ENCODE measurements at places on chromosomes 5 and 9.
A peak's percentile ranks its signal among the peaks of the same experiment; 100 is the strongest.

GRCh38 chr5:151700820-151701219 is 14.1 kb upstream of the SPARC start:
- no peak for DNase-seq

DNA sequence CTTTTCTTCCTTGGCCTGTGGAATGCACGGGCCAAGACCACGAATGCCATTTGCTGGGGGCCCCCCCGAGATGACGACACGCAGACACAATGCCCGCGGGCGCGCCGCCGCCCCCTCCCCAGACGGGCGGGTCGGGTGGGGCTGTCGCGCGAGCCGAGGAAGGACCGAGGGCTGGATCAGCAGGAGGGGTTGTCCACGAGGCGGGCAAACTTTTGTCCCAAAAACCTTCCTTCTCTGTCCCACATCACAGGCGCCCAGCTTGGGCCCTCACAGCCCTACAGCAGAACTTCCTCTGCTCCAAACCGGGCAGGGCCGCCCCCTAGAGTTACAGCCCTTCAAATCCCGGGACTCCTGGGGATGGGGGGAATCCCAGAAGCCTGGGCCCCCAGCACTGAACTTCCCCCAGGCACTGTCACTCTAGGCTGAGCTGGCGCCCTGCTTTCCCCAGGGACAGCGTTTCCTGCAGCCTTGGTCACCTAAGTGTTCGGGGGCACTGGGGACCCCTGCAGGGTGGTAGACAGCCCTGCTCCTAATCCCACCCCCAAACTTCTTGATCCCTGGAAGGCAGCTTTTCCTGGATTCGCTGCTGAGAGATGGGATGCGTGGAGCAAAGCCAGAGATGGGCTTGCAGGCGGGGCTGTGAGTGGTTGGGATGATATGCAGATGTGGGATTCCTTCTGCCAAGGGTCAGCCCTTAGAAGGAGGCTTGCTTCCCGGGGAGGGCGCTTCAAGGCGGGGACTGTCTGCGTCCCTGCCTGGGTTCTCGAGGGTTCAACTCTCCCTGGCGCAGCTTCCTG is 980 bp downstream of the COL5A1 start:
- peak; percentile 82 for DNase-seq

- no peak for DNase-seq
Measured at GRCh38 chr5:151222790-151223446, 974 bp downstream of the CCDC69 start.

DNA sequence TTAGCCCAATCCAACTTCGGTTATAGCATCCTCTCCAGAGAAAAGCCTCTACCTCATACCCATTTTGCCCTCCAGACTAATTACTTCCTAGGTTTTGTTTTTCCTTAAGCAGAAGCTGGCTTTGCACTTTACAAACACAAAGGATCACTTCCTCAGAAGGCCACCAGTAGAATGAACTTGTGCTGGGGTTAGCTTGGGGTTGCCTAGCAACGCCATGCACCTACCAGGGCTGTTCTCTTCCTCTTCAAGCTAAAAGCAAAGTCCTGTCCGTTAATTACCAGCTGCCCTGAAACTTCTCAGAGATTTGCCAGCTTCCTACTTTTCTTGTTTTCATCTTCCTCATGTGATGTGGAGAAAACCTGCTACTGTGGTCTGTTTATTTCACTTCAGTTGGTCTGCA is 132.0 kb upstream of the WWC1 start:
- DNase-seq = no peak

DNA sequence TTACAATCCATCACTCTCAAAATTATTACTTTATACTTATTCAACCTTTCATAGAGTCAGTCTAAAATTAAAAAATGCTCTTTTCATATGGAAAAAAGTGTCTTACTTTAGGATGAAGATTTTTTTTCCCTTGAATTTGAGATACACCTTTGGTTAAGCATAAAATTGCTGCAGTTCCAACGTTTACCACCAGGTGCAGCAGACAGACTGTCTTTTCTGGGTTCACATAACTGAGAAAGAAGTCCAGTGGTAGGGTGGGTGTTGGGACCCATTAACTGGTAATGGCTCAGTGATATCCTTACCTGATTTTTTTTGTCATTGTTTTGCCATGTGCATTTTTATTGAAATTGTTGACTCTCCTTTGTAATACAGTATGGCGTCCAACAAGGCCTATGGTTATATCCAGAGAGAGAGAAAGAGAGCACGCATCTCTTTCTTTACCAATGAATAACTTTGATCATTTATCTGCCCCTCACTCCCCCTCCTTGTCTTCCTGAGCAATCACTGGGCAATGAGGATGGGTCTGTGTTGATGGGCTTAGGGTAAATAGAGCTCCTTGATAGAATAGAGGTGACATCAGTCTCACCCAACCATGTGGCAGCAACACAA is 98.4 kb downstream of the FBXL7 start:
- DNase-seq = no peak

DNA sequence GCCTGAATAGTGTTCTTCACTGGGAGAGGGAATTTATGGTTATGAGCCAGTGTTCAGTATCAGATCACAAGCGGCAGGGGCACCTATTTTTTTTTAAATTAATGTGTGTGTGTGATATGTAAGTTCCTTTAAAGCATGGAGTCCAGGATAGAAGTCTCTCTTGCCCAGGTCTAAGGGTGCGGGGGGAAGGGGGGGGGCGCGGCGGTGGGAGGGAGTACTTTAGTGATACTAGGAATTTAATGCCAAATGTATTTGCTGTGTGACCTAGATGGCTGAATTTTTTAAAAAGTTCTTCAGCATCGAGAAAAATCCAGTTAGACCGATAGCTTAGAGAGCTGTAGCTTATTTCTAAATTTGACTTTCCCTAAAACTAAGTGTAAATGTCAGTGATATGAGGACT is 1.5 kb upstream of the FCHO2 start:
- DNase-seq = no peak

DNA sequence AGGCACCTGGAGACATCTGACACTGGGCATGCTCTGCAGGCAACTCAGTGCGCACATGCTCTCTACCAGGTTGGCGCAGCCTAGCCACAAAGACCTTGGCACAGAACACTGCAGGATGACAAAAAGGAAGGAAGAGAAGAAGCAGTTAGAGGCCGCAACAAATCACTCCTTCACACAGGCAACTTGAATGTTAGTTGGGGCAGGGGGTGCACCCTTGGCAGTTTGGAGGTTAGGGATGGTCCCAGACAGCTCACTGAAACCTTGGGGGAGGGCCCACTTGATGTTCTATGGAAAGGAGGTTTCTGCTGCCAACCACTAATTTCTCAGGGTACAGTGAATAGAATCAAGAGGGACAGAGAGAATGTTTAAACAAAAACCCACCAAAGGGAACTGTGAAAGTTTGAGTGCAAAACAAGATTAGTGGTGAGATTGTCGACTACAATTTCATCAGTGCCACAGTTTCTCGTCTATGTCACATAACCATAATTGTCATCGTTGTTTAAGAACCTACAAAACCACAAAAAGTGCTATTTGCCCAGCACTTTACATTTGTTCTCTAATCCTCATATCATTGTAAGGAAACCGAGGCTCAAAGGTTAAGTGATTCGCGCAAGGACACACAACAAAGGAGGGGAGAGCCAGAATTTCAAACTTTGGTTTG is 48.7 kb downstream of the FBXW11 start:
- no peak for DNase-seq

GRCh38 chr9:115593587-115594091 is 475.7 kb upstream of the TNC start:
- peak; percentile 40 for DNase-seq

Measured in NCI-H226 (cell line).